ENCODE measurements at places on chromosomes 1 and 21.

DNA sequence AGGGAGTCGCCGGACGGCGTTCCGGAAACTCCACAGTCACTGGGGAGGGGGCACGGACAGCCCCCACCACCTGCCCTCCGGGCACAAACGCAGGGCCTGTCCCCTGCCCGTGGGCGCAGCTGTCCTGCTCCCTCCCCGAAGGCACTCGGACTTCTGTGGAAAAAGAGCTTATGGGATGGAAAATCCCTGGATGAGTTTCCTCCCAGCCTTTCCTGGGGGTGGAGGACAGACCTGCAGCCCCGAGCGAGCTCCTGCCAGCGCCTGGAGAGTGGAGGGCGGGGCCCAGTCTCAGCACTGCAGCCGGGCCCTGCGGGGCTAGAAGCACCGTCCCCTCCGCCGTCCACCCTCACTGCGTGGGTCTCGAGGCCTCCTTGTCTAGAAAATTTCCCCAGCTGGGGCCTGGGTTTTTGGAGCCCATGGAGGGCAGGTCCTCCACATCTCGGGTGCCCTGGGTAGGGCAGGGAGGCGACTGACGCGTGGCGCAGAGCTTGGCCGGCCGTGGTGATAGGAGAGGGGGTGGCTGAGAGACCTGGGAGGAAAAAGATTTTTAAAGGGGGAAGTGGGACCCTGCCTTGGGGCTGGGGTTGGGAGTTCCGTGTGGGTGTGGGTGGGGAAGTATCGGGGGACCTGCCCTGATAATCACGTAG lies 6.4 kb upstream of the COL6A1 start:
- no peak for DNase-seq

DNA sequence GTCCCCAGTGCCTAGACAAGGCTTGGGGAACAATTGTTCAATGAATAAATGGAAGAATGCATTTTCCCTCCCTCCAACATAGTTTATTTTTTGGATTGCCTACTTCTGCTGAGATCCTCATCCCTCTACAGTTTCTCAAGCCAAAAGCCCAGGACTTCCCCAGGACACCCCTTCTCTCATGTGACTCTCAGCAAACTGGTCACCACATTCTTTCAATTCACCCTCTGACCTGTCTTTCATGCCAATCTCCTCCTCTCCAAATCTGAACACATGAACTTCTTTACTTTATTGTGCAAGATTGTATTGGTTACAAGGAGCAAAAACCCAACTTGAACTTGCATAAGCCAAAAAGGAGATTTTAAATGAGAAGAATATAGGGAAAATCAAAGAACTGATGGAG lies 103.2 kb upstream of the JUN start:
- DNase-seq = no peak

GRCh38 chr1:33354707-33355316 lies 33.9 kb upstream of the A3GALT2 start:
- DNase-seq = no peak

DNA sequence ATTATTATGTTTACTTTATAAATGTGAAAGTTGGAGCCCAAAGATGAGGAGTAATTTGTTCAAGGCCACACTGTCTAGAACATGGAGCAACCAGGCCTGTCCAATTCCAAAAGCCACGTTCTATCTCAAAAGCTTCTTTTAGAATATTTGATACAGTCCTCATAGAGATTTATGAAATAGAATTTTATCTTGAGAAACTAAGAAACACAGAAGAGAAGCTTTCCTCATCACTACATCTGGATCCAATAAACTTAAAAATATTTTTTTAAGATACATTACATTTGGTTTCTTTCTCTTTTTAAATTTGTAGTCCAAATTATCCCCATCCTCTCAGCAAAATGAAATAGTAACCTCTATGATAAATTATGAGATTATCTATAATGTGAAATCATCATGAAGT lies 58.9 kb downstream of the DDAH1 start:
- no peak for DNase-seq

DNA sequence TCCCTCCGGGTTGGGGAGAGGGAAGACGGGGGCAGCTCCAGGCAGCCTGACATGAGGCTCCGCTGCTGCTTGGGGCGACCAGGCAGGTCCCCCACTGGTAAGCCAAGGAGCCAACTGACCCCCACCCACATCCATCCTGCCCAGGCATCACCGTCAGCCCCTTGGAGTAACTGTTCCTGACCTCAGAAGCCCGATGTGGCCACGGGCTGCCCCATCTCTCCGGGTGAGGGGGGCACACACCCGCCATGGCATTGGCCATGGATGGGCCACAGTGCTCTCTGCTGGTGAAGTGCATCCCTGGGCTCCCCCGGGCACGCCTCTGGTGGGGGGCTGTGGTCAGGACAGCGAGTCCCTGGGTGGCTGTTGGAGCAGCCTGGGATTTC lies 100.0 kb downstream of the CRYAA start:
- DNase-seq = no peak

- DNase-seq = no peak
Measured at GRCh38 chr1:93818570-93818959, 60.4 kb downstream of the DNTTIP2 start.

GRCh38 chr1:3653286-3653618 lies 936 bp downstream of the TP73 start:
- no peak for DNase-seq

GRCh38 chr1:21313886-21314721 lies 23.8 kb upstream of the ECE1 start:
- DNase-seq = no peak

- no peak for DNase-seq
Measured at GRCh38 chr21:45801129-45801964, 157.8 kb downstream of the PCBP3 start.

GRCh38 chr1:27379564-27380122 lies 3.5 kb downstream of the CD164L2 start:
- DNase-seq = no peak

GRCh38 chr1:21638531-21639341 lies 30.4 kb downstream of the RAP1GAP start:
- DNase-seq = no peak

DNA sequence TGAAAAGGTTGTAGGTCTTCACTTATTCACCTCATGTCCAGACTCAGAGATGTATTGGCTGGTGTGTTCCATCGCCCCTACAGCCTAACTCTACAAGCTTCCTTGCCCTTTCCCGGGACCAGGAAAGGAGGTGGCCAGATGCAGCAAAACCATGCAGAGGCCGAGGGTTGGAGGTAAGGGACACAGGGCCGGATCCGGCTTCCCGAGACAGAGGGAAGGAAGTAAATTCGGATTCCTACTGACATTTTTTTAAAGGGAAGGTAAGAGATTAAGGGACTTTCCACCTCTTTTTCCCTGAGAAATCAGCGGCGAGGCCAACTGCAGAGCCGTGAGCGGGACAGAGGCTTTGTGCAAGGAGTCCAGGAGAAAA lies 12.7 kb downstream of the EPHA10 start:
- DNase-seq = no peak

GRCh38 chr1:229857585-229857984 lies 209.5 kb upstream of the GALNT2 start:
- DNase-seq = no peak

Data from CD4-positive, alpha-beta T cell treated with Interleukin-17A for 1 hour (primary cell).